GM04503 (cell line): ENCODE measurements at places on chromosomes 12 and 14.

DNA sequence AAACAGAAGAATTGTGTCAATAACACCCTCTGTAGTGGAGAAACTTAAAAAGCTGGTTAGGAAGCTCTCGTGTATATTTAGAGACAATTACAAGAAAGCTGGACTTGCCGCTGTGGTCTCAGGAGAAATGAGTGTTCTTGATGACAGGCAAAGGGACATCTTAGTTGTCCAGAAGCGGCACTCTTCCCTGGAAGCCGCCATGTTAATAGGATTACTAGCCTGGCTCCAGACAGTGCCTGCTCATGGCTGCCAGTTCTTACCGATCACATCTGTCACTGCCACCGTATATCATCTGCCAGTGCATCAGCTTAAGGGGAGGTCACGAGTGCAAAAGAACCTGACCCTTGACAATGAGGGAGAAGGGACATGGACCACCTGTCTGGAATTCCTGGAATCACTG, 48.9 kb downstream of the C14orf132 start:
- no peak for DNase-seq

DNA sequence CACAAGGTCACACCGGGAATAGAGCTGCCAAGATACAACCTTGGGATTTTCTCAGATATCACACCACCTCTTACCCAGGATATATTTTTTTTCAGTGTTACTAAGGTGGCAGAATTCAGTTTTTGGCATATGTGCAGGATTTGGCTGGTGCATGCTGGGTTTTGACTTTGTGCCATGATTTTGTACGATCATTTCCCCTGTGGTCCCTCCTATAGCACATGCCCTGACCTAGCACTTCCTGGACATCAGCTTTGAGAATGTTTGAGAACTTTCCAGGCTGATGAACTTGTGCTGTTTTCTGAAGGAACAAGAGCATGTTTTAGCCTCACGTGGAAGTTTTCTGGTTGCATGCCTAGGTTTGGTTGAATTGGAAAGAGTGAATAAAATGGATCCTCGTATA, 11.0 kb upstream of the TBPL2 start:
- DNase-seq: no peak

GRCh38 chr14:92703516-92703915, 44.9 kb downstream of the LGMN start:
- DNase-seq: no peak

- no peak for DNase-seq
Observed at GRCh38 chr12:48351022-48351708, 446 bp upstream of the ZNF641 start.

- no peak for DNase-seq
Observed at GRCh38 chr12:11885261-11886038, 185.3 kb upstream of the BCL2L14 start.

DNA sequence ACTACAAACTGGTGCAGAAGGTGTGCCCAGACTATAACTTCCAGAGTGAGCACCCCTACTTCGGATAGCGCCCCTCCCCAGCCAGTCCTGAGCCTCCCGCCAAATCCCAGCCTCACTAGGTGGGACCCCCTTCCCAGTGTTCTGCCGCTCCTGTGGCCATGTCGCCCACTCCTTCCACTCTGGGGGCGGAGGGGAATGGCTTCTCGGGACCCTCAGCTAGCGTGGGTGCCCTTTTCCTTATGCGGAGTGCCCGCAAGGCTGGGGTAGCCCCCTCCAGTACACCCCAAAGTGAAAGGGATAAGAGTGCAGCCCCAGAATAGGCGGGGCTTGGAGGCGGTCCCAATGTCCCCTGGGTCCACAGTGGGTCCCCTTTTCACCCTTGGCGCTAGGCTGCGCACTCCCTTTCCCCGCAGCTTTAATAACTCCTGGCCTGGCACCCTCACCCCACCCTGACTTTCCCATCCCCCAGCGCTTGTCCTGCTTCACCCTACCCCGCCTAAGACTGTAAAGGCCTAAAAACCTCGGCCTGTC, 3.8 kb upstream of the SHMT2 start:
- DNase-seq: no peak

DNA sequence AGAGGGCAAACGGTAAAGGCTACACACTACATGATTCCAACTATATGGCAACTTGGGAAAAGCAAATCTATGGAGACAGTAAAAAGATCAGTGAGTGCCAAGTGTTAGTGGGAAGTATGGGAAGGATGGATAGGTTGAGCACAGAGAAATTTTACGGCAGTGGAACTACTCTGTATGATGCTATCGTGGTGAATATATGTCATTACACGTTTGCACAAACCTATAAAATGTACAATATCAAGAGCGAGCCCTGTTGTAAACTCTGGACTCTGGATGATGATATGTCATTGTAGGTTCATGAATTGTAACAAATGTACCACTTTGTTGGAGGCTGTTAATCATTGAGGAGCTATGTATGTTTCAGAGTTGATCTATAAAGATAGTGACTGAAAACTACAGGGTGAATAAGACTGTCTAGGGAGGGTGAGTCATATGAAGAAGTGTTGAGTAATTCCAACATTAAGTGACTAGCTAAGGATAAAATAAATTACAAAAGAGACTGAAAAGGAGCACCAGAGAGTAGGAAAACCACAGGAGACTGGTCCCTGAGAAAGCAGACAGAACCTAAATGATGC, 349.2 kb upstream of the LMO3 start:
- DNase-seq: no peak

- no peak for DNase-seq
Observed at GRCh38 chr14:93533842-93534241, 103.1 kb downstream of the UNC79 start.

GRCh38 chr12:71639341-71639760, 24.3 kb downstream of the ZFC3H1 start:
- DNase-seq: no peak

- no peak for DNase-seq
Observed at GRCh38 chr12:109393437-109394345, 46.0 kb downstream of the MYO1H start.
